NCI-H774 (cell line): ENCODE measurements at places on chromosomes 7 and 10.

DNA sequence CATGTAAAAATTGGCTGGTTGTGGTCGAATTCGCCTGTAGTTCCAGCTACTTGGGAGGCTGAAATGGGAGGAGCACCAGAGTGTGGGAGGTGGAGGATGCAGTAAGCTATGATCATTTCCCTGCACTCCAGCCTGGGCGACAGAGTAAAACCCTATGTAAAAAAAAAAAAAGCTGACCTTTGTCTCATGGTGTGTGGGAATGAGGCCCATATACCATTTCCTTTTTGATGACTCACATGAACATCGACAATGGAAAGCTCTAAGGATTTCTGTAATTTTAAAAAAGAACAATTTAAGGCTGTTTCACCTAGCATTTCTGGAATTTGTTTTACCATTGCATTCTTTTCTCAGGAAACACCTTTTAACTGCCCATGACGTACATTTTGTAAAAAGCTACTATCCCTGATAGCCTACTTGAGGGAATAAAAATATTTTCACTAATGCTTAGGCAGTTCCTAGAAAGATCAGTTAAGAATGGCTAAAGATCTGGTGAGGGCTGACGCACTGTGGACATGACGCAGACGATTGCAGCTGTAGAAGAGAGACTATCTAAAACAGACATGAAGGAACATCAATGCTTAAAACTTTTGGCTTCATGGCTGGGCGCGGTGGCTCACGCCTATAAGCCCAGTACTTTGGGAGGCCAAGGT, 400.6 kb upstream of the IGFBP3 start:
- no peak for DNase-seq

DNA sequence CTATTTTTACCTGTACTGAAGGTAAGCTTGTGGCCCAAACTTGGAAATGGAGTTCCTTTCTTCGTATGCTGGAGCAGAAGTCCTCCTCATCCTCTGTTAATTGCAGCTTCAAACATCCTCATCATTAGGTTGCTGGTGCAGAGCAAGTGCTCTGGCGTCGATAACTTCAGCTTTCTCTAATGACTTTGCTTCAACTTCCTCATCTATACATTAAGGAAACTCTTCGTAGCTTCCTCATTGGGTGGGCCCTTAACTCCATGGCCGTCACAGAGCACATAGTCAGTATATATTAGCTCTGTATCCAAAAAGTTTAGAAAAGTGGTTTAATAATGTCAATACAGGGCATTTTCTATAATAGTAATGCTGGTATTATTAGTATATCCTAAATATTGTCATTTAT, 447.7 kb downstream of the SUGCT start:
- no peak for DNase-seq

GRCh38 chr10:91891125-91892001, 17.9 kb downstream of the FGFBP3 start:
- no peak for DNase-seq

GRCh38 chr10:72821606-72822005, 71.9 kb upstream of the OIT3 start:
- DNase-seq = no peak

DNA sequence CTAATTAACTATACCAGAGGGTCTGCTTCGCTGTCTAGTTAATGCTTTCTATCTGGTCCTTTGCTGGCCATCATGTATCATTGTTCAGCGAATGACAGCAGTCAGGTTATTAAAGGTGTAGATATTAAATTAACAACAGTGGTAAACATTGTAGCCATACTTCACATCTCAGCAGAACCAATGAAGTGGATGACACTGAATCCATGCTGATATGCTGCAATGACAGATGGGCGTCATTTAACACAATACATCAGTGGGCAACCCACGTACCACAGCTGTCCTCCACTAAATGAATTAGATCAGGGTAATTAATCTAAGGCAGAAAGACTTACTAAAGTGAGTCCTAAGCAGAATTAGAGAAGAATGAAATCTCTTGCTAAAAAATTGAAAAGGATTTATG, 767.2 kb downstream of the NXPH1 start:
- DNase-seq = no peak

- no peak for DNase-seq
These were observed 29.6 kb downstream of the GLI3 start for GRCh38 chr7:42207420-42207819.

DNA sequence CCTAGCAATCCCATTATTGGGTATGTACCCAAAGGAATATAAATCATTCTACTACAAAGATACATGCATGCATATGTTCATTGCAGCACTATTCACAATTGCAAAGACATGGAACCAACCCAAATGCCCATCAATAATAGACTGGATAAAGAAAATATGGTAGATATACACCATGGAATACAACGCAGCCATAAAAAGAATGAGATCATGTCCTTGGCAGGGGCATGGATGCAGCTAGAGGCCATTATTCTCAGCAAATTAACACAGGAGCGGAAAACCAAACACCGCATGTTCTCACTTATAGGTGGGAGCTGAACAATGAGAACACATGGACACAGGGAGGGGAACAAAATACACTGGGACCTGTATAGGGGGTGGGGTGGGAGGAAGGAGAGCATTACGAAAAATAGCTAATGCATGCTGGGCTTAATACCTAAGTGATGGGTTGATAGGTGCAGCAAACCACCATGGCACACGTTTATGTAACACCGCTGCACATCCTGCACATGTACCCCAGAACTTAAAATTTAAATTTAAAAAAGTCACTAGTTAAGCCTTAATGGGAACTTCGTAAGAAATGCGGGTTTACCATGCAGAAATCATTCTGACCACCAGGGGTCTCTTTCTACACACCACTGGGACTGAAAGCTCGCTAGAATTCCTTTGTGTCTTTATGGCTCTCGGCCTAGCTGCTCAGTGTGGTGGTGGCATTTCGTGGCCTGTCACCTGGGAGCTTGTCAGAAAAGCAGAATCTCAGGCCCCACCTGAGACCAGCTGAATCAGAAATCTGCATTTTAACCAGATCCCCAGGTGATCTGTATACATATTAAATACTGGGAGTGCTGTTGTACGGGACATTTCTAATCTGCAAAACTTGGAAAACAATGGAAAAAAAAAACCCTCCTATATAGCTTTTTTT, 9.5 kb downstream of the ANKRD1 start:
- DNase-seq = peak; percentile 16

DNA sequence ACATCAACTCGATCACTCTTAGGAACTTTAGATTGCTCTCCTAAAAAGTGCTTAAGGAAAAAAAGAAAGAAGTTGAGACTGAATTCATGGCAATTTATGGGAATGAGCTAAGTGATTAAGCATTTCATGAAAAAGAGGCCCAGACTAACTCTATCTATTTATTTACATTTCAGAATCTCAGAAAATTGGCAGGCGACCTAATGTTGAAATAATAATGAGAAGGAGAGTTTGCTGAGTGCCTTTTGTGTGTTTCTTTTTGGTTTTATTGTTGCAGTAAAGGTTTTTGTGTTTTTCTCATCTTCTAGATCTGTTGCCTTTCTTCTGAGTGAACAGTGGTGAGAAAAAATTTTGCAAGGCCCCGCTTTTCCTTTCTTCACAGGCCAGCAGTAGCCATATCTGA, 3.8 kb downstream of the GRK5 start:
- no peak for DNase-seq

GRCh38 chr7:117143580-117143979, 179.3 kb downstream of the WNT2 start:
- no peak for DNase-seq

DNA sequence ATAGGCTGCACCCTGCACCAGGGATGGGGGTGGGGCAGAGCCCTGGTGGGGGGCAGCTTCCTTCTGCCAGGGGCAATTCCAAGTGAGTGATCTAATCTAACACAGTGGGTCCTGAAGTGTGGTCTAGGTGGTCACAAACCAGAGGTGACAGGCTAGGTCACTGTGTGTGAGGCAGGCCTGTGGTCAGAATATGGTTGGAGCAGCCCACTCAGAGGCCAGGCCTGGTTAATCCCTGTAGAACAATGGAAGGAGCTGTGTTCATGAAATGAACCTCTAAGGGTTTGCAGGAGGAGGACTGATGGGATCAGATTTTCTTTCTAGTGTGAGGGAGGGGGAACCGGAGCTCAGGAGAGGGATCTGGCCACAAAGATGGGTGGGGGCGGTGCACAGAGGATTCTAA, 10.0 kb upstream of the TSPAN14 start:
- no peak for DNase-seq

GRCh38 chr10:49054753-49055152, 60.6 kb downstream of the VSTM4 start:
- no peak for DNase-seq

DNA sequence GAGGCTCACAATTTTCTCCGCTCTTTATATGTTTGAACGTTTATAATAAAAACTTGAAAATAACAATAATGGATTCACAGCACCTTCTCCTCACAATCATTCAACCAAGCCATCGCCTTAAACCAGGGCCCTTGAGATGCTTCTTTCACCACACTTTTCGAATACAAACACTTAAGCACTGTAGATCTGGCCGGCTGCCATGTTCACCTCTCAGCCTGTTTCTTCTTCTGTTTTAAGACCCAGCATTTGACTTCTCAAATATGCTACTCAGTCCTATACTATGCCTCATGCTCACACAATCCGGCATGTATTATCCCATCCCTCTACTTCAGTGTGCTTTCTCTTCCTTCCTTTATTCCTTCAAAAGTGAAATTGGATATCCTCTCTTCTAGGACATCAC, 280.6 kb downstream of the TFEC start:
- no peak for DNase-seq

- DNase-seq = no peak
These were observed 69.6 kb downstream of the SEM1 start for GRCh38 chr7:96640054-96640453.

DNA sequence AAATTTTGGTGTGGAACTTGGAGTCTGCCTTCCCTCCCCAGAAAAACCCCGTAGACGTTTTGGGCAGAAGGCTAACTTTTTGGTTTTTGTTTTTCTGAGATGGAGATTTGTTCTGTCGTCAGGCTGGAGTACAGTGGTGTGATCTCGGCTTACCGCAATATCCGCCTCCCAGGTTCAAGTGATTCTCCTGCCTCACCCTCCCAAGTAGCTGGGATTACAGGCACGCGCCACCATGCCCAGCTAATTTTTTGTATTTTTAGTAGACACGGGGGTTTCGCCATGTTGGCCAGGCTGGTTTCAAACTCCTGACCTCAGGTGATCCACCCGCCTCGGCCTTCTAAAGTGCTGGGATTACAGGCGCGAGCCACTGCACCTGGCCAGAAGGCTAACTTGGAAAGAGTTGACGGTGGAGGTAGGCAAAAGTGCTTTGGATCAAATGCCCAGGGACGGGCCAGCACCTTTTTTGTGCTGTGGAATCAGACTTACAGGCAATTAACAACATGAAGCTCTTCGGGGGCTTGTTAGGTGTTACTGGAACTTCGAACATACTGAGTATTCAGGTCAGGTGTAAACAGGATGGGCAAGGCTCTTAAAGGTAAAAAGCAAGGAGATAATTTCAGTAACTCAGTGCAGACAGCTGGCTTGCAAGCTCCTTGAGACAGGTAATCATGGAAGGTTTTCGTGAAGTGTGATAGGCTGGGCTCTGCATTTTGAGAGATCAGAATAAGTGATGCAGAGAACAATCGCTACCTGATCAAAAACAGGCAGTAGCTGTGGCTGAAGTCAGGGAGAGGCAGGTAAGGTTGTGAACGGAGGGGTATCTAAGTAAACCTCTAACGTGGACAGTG, 1.8 kb downstream of the PPP1R35 start:
- no peak for DNase-seq

DNA sequence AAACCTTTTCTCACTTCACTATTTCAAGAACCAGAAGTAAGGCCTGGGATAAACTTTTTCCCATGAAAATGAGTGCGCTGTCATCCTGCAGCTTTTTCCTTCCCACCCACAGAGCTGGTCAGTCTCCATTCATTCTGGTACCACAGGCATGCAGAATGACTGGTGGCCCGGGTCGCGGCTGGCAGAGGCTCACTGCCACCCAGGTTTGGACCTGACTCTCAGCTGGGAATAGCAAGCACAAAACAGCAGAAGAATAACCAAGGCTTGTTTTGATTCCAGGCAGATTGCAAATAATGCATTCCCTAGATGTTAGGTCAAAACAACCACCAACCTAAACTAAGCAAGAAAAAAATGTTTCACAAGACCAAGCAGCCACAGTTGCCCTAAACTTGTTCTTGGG, 190.5 kb upstream of the NRP1 start:
- no peak for DNase-seq

GRCh38 chr7:86668315-86668714, 24.6 kb downstream of the GRM3 start:
- DNase-seq = no peak
